ENCODE measurements at places on chromosomes 16 and 17. TPM values are rescaled to one million over a fixed set of nuclear protein-coding genes. Genes with fewer than 3 reads are reported as not detected.

DNA sequence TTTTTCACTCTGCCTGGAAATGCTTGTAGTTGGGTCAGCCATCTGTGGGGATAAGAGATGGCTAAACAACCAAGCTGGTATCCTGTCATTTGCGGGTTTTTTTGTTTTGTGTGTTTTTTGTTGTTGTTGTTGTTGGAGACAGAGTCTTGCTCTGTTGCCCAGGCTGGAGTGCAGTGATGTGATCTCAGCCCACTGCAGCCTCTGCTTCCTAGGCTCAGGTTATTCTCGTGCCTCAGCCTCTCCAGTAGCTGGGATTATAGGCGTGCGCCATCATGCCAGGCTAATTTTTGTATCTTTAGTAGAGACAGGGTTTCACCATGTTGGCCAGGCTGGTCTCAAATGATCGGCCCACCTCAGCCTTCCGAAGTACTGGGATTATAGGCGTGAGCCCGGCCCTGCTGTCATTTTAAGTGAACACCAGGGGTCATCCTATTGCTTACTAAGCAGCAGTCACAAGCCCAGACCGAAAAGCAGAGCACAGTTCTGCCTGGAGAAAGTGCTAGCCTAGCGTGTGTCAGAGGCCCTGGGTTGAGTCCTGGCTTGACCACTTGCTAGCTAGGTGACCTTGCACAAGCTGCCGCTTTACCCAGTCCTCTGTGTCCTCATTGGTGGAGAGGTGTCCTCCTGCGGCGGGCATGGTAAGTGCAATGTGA is 4.6 kb downstream of the SMCR8 start:
- peak; percentile 29 for DNase-seq

SLC46A1 gene
- 2.4 TPM for total RNA-seq

KRTAP9-4 gene
- total RNA-seq = not detected

TMEM186 gene
- total RNA-seq = 12.6 TPM

NME3 gene
- total RNA-seq = 39.4 TPM

GRCh38 chr17:57539529-57540301 is 205.4 kb downstream of the CCDC182 start:
- DNase-seq = no peak

DNA sequence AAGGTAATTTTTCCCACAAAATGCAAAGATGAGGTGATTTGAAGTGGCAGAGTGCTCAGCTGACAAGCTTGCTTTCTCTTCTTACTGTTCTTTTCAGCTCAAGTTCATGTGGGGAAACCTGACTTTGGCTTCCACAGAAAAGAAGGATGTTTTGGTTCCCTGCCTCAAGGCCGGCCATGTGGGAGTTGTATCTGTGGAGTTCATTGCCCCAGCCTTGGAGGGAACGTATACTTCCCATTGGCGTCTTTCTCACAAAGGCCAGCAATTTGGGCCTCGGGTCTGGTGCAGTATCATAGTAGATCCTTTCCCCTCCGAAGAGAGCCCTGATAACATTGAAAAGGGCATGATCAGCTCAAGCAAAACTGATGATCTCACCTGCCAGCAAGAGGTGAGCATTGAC is 18.4 kb upstream of the TMEM106A start:
- no peak for DNase-seq

- DNase-seq = no peak
Measured at GRCh38 chr17:38710985-38711384, 5.9 kb downstream of the MLLT6 start.

TPSAB1 gene
- total RNA-seq = not detected

DNA sequence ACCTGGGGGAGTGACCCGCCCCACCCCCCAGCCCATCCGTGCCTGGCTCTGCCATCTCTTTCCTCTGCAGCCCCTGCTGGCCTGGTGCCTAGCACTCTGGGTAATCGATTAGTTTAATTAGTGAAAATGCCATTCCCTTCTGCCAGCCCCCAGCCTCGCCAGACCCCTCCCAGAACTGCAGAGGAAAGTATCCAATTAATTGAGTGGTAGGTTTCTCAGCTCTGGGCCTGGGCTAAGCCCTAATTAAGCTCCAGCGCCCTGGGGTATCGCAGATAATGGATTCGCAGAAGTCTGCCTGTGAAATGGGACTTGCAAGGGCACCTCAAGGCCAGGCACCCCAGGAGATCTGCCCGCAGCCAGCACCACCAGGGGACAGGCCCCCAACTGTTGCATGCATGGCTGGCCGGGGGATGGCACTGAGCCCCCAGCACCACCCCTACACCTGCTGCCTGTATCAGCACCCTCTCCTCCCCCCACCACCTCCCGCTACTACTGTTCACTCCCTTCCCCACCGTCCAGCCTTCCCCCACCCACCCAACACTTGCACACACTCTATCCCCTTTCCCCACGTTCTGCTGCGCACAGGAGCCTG is 19.7 kb upstream of the SPPL2C start:
- no peak for DNase-seq

SERPINF2 gene
- not detected for total RNA-seq

- DNase-seq = peak; percentile 30
Measured at GRCh38 chr17:81735264-81736102, 23.4 kb downstream of the SLC25A10 start.

- no peak for DNase-seq
Measured at GRCh38 chr16:78324649-78325285, 225.3 kb downstream of the WWOX start.

GRCh38 chr16:1152123-1152638 is 725 bp upstream of the CACNA1H start:
- DNase-seq = peak; percentile 21

- peak; percentile 68 for DNase-seq
Measured at GRCh38 chr17:2250140-2251095, 53.2 kb downstream of the SMG6 start.

DNA sequence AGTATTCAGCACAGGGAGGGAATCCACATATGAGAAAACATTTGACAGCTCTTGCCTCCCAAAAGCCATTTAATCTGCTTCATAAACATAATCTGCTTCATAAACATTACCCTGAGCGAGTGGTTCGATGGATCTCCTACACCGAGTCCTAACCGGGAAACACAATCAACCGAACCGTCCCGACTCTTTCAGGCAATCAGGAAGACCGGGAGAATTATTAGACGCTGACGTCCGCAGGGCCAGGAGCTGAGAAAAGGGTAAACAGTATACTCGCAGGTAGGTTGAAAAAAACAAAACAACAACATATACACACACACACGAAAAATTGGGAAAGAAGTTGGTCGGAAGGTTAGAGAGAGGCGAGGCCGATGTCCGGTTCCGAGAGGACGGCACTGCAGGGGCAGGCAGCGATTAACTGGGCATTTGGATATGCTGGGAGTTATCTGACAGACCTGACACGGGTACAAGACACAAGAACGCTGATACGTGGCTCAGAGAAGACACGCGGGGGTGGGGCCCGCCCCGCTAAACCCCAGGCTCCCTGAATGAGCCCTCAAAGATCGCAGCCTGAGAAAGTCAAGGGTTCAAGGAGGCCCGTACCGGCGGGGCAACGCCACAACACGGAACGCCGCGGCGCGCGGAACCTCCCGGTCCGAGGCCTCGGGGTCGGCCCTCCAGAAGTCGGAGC is 585 bp downstream of the AP1G1 start:
- DNase-seq = peak; percentile 65

CANT1 gene
- total RNA-seq = 51.0 TPM

- no peak for DNase-seq
Measured at GRCh38 chr16:88058136-88058535, 106.9 kb downstream of the BANP start.

- DNase-seq = no peak
Measured at GRCh38 chr17:69348429-69348828, 21.5 kb upstream of the ABCA5 start.

CEP112 gene
- 0.95 TPM for total RNA-seq

- no peak for DNase-seq
Measured at GRCh38 chr16:57893559-57894389, 77.2 kb downstream of the CNGB1 start.

DNA sequence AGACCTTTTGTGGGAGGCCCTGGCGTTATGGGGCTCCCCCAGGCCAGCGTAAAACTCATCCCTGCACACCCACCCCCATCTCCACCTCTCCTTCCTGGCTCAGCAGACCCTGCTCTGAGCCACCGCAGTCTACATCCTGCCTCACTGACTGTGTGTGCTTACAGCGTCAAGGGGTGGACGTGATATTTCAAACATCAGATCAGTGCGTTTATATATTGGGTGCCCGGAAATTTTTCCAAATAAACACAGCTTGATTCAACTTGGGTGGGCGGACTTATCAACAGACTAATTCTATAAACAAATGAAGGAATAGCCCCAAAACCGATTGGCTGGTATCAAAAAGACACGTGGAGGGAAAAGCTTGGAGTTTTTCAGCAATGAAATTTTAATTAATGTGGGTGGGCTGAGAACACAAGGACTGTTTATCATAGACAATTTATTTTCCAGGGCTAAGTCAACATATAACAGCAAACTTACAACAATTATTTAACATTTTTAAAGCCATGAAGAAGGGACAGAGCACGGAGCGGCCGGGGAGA is at the start of gene FOXL1:
Gene FOXL1 (plus strand): TSS at position 489 of the 539 bp plus-strand sequence. CDS start 175 bp downstream, outside the sequence.
- DNase-seq = no peak

CHD9NB gene
- total RNA-seq = 0.19 TPM

CACNG3 gene
- total RNA-seq = not detected

GRCh38 chr17:76447931-76448652 is 4.9 kb downstream of the UBE2O start:
- peak; percentile 52 for DNase-seq

- DNase-seq = no peak
Measured at GRCh38 chr17:69729944-69730343, 315.4 kb downstream of the MAP2K6 start.

DNA sequence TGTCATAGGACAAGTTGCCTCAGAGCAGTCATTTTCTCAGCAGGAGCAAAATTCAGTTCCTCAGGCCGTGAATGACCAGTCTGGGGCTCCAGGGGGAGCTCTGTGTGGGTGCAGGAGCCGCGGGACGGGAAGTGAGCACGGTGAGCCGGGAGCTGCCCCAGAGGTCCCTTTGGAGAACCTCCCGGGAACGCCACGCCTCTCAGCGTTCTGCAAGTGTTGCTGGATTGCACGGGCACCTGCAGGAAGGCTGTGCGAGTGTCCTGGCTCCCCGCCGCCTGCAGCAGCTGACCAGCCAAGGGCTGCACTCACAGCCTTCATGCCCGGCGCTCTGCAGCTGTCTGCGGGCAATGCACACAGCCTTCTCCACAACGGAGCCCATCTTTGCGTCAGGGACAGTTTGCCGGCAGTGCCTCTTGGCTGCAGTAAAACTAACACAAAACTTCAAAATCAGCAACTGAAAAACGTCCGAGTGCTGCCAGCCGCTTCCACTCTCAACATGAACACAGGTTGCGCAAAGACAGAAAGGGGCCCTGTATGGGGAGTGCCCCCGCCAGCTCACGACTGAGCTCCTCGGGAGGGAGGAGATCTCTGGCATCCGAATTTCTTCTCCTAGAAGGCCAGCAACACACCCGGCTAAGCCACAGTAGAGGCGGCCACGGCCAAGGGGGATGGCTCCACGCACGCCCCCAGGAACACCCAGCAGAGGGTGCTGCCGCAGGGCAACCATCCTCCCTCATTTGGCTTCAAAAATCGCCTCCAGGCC is 16.0 kb downstream of the NDUFAF8 start:
- no peak for DNase-seq

MYOCD gene
- total RNA-seq = not detected

DNA sequence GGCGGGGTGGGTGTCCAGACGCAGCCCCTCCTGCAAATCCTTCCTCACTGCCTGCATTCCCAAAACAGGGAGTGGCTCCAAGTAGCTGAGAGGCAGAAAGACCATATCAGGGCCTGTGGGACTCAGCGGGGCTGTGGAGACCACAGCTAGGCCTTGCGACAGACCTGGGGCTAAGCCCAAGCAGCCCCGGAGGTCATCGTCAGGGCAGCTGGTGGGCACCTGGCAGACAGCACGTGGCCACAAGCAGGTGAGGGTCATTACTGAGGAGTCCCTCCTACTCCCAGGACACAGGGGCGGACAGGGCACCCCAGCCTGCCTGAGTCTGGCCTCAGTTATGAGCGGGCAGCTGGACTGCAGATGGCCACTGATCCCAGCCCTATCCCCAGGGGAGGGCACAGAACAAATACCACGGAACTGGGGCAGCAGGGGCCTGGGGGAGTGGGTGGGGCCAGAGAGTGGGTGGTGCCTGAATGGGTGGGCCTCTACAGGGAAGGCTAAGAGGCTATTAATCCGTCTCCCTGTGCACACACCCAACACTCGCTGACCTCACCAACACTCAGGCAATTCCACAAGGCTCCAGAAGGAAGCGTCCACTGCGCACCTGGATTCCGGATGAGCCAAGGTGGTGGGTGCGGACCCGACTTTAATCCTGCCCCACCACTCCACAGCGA is 8.5 kb downstream of the HS3ST6 start:
- DNase-seq = no peak

CCDC78 gene
- 1.3 TPM for total RNA-seq

CFAP97D1 gene
- not detected for total RNA-seq

FBXL19 gene
- 15.2 TPM for total RNA-seq

GRCh38 chr17:75553295-75554110 is 28.0 kb downstream of the LLGL2 start:
- no peak for DNase-seq

MRPL10 gene
- 66.7 TPM for total RNA-seq

GRCh38 chr16:17836868-17837602 is 366.3 kb upstream of the XYLT1 start:
- no peak for DNase-seq

SLC38A8 gene
- not detected for total RNA-seq

TBX2 gene
- not detected for total RNA-seq

DNA sequence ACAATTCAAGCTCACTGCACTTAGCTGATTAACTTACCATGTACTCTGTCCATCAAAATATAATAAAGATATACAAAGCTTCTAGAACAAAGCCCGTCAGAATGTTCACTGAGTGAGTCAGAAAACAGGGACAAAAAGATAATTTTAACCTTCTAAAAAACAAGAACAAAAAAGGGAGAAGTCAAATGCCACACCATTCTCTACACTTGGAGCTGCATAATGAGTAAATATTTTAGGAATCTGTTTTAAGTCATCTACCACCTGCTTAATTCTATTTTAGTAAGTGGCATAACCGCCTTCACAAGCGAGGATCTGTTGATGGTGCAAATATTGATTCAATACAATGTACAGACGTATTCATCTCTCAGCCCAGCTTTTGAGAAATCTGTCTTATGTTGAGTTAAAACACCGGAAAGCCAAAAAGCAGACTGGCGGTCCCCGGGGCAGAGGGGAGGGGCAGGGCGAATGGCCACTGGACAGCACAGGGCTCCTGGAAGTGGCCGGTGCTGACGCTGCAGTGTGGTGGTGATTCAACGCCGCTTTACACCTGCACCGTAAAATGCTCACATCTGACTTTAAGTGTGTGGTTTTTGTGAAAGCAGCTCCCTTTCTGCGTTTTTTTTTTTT is 20.1 kb downstream of the RAB40B start:
- no peak for DNase-seq

WNT3 gene
- not detected for total RNA-seq

PITPNM3 gene
- total RNA-seq = 0.38 TPM

B4GALNT2 gene
- total RNA-seq = not detected

SLC16A5 gene
- total RNA-seq = 2.5 TPM

MRPL27 gene
- 55.1 TPM for total RNA-seq
